Naive B cell (primary cell): ENCODE measurements at places on chromosomes 1 and 21. TPM values are rescaled to one million over a fixed set of nuclear protein-coding genes. Genes with fewer than 3 reads are reported as not detected.

SVBP gene
- polyA plus RNA-seq = 70.6 TPM

PRELP gene
- not detected for polyA plus RNA-seq

DNA sequence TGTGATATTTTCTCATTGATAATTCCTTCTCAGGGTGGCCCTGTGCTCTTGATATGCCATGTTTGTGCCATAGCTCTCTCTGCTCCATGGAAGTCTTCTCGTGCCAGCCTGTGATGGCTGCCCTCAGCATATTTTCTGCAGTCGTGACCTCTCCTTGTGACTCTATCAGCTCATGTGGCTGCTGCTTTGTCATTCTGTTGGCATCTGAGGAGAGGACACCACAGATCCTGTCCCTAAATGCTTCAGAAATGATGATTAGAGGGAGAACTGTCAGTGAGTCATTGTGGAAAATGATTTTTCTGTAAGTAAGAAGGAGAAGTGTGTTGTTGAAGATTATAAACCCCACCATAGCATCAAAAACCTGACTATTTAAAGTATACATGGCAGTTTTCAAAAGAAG is 286.0 kb downstream of the ADGRL2 start:
- H3K4me3 ChIP-seq = no peak overlapping the region
- H3K27me3 ChIP-seq = no peaks in the 10 kb centered on the region
- no peak for DNase-seq
- H3K4me1 ChIP-seq = no peaks in the 10 kb centered on the region

- H3K36me3 ChIP-seq = no peaks in the 10 kb centered on the region
- H3K4me3 ChIP-seq = no peak overlapping the region
- H3K4me1 ChIP-seq = no peaks in the 10 kb centered on the region
- DNase-seq = no peak
- H3K27ac ChIP-seq = no peak overlapping the region
- H3K27me3 ChIP-seq = no peaks in the 10 kb centered on the region
Measured at GRCh38 chr1:192311281-192311680, 5.5 kb upstream of the RGS21 start.

KLF17 gene
- not detected for polyA plus RNA-seq

HHIPL2 gene
- not detected for polyA plus RNA-seq

DNA sequence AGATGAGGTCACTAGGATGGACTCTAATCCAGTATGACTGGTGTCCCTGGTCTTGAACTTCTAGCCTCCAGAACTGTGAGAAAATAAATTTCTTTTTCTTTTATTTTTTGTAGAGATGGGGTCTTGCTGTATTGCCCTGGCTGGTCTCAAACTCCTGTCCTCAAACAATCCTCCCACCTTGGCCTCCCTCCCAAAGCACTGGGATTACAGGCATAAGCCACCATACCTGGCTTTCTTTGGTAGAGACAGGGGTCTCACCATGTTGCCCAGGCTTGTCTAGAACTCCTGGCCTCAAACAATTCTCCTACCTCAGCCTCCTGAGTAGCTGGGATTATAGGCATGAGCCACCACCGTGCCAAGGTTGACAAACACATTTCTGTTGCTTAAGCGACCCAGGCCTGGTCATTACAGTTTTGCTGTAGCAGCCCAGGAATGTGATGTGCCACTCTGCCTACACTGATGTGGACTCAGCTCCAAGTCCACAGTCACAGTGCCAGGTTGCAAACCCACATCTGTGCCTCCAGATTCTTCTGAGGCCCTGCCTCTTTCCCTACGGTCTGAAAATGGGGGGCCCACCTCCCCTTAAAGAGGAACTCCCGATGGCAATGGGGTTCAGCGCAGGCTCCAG is 15.9 kb downstream of the PYCR2 start:
- DNase-seq = no peak
- no peaks in the 10 kb centered on the region for H3K27me3 ChIP-seq
- H3K36me3 ChIP-seq = no peaks in the 10 kb centered on the region
- peaks cover 17% of the 10 kb centered on the region for H3K4me1 ChIP-seq
- no peak overlapping the region for H3K4me3 ChIP-seq

DNA sequence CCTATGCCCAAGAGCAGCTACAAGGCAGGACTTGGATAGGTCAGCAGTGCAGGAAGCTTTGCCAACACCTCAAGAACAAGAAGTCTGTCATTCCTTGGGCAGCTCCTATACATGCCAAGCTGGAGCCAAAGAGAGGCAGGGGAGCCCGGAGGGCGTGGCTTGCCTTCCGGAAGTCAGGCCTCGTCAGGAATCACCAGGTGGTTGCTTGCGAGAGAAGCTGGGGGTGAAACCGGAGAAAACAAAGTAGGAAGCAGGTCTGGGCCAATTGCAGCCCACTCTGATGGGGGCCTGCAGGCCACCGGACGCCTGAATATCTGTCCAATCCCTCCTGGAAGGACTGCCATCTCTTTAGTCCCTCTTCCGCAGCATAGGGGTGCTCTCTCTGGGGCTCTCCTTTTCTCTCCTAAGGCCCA is 794 bp upstream of the FAM76A start:
- DNase-seq = no peak
- no peaks in the 10 kb centered on the region for H3K36me3 ChIP-seq
- H3K4me1 ChIP-seq = peaks cover 17% of the 10 kb centered on the region
- peak overlapping the region; percentile 79 for H3K4me3 ChIP-seq
- peak overlapping the region; percentile 96 for H3K27ac ChIP-seq

GRCh38 chr1:191618181-191618580 is 540.1 kb upstream of the RGS18 start:
- no peak overlapping the region for H3K4me3 ChIP-seq
- DNase-seq = no peak
- H3K27ac ChIP-seq = no peak overlapping the region
- no peaks in the 10 kb centered on the region for H3K36me3 ChIP-seq
- H3K27me3 ChIP-seq = no peaks in the 10 kb centered on the region
- H3K4me1 ChIP-seq = no peaks in the 10 kb centered on the region

IGSF5 gene
- polyA plus RNA-seq = not detected

GRCh38 chr1:24996456-24996855 is 66.4 kb upstream of the RUNX3 start:
- no peaks in the 10 kb centered on the region for H3K36me3 ChIP-seq
- H3K27ac ChIP-seq = no peak overlapping the region
- H3K4me1 ChIP-seq = peaks cover 34% of the 10 kb centered on the region
- no peak for DNase-seq
- peaks cover 3% of the 10 kb centered on the region for H3K27me3 ChIP-seq
- no peak overlapping the region for H3K4me3 ChIP-seq

DNA sequence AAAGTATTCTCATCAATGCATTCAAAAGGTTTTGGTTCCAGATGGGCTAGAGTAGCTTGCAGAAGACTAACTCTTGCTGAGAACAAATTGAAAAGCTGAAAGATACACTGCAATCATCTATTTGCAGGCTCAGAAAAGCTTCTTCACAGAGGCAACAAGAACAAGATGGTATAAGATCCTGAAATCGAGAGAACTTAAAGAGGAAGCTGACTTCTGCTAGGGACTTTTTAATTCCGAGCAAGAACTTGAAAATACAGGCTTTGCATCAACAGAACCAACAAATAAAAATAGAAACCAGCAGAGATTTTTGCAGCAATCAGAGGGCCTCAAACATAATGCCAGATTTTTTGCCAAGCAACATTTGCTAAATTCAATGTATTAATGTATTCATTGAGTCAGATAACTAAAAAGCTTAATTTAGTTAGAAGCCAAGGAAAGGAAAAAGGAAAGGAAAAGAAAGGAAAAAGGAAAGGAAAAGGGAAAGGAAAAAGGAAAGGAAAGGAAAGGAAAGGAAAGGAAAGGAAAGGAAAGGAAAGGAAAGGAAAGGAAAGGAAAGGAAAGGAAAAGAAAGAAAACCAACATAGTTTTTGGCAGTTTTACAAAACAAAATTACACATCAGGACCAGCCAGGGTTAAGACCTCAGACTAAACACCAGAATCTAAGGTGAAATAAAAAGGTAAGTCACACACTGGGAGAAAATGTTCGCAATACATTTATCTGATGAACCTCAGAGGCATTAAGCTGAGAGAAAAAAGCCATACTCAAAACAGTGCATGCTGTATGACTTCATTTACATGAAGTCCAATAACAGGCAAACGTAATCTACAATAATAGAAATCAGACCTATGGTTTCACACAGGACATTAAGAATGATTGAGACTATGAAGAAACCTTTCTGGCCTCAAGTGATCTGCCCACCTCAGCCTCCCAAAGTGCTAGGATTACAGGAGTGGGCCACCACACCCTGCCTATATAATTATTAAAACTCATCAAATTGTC is 42.6 kb downstream of the FAF1 start:
- peak overlapping the region; percentile 82 for H3K4me3 ChIP-seq
- H3K36me3 ChIP-seq = no peaks in the 10 kb centered on the region
- peak; percentile 12 for DNase-seq

- H3K4me1 ChIP-seq = no peaks in the 10 kb centered on the region
- H3K36me3 ChIP-seq = no peaks in the 10 kb centered on the region
- H3K27ac ChIP-seq = no peak overlapping the region
- peaks cover 4% of the 10 kb centered on the region for H3K27me3 ChIP-seq
- H3K4me3 ChIP-seq = no peak overlapping the region
Measured at GRCh38 chr1:173580071-173580470, 22.8 kb downstream of the SLC9C2 start.

- H3K27ac ChIP-seq = peak overlapping the region; percentile 94
- no peaks in the 10 kb centered on the region for H3K27me3 ChIP-seq
- H3K36me3 ChIP-seq = no peaks in the 10 kb centered on the region
- peak overlapping the region; percentile 95 for H3K4me3 ChIP-seq
Measured at GRCh38 chr1:24745711-24746413, 615 bp downstream of the CLIC4 start.

DNA sequence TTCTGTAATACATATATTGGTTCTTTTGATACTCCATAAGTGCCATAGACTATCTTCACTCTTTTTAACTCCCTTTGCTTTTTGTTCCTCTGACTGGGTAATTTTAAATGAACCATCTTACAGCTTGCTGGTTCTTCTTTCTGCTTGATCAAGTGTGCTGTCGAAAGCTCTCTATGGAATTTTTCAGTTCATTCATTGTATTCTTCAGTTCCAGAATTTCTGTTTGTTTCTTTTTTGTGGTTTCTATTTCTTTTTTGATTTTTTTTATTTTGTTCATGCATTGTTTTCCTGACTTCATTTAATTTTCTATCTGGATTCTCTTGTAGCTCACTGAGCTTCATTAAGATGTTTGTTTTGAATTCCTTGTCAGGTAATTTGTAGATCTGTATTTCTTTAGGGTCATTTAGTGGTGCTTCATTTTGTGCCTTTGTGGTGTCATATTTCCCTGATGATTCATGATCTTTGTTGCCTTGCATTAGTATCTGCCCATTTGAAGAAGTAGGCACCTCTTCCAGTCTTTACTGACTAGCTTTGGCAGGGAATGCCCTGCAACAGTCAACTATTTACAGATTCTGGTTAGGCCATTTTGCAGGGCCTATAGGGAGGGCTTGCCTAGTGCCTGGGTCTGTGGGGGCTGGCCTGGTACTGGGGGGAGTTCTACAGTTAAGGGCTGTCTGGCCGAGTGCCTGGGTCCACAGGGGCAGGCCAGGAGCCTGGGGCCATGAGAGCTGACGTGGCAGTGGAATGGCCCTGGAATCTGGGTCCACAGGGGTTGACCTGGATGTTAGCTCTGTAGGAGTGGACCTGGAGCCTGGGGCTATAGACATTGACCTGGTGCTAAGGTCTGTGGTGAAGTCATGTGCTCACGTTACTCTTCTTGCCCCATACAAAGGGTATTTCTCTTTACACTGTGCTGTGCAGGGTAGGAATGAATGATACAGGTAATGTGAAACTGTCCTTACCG is 89.7 kb downstream of the MAGI3 start:
- no peak overlapping the region for H3K4me3 ChIP-seq
- H3K36me3 ChIP-seq = peaks cover 5% of the 10 kb centered on the region
- no peak for DNase-seq
- no peak overlapping the region for H3K27ac ChIP-seq

DNA sequence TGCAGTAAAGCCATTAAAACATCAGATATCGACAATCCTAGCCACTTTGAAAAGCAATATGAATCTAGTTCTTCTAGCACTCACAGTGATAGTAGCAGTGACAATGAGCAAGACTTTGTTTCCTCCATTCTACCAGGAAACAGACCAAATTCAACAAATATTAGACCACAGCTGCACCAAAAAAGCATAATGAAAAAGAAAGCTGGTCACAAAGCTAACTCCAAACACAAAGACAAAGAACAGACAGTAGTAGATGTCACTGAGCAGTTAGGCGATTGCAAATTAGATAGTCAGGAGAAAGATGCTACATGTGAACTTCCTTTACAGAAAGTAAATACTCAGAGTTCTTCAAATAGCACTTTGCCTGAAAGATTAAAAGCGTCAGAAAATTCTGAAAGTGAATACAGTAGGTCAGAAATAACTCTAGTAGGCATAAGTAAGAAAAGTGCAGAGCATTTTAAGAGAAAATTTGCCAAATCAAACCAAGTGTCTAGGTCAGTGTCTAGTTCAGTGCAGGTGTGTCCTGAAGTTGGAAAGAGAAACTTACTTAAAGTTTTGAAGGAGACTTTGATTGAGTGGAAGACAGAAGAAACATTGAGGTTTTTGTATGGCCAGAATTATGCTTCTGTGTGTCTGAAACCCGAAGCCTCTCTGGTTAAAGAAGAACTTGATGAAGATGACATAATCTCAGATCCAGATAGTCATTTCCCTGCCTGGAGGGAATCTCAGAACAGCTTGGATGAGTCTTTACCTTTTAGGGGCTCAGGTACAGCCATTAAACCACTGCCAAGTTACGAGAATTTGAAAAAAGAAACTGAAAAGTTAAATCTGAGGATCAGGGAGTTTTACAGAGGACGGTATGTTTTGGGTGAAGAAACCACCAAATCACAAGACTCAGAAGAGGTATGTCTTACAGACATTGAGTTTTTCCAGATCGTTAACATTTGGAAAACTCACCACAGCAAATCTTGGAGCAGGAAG is 24.9 kb downstream of the RPAP2 start:
- no peaks in the 10 kb centered on the region for H3K27me3 ChIP-seq
- no peak for DNase-seq
- H3K4me3 ChIP-seq = no peak overlapping the region

DNA sequence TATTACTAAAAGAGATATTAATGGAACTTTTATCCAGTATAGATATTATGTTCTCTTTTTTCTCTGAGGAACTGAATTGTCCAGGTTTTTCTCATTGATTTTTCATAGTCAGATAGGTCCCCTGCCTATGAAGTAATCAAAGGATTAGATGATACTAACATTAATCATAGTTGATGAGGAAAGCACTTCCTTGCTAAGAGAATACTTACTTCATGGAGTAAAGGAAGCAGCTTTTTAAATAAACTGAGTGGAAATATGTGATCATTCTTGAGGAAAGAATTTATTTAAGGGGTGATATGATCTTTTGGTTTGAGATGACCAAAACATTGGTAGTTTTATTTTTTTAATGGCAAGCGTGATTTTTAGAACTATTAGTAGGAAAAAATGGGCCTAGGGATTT is 58.9 kb downstream of the SWT1 start:
- no peak overlapping the region for H3K4me3 ChIP-seq
- H3K27me3 ChIP-seq = no peaks in the 10 kb centered on the region
- DNase-seq = no peak
- H3K4me1 ChIP-seq = no peaks in the 10 kb centered on the region
- H3K36me3 ChIP-seq = peaks cover 10% of the 10 kb centered on the region
- no peak overlapping the region for H3K27ac ChIP-seq

SPATA17 gene
- polyA plus RNA-seq = not detected
